Stimulated activated CD8-positive, alpha-beta memory T cell treated with anti-CD3 and anti-CD28 coated beads, Interleukin-7, amount 100 ng/mL, for 1 hour (primary cell): ENCODE measurements at places on chromosomes 6 and 20.

DNA sequence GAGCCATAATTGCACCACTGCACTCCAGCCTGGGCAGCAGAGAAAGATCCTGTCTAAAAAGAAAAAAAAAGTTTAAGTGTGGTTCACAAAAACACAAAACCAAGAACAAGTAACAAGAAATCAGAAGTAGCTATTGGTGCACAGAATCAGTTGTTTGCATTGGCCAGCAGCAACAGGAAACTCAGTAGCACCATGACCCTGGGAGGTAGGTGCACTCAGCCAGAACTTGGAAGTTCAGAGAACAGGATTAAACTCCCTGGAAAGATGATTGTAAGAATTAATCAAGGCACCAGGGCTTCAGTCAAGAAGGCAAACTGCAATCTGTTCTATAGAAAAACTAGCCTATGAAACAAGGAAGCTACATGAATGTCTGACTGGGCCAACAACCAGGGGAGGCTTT, 267.9 kb downstream of the COL12A1 start:
- DNase-seq: no peak

GRCh38 chr6:156773476-156773875, 3.7 kb upstream of the ARID1B start:
- no peak for DNase-seq

DNA sequence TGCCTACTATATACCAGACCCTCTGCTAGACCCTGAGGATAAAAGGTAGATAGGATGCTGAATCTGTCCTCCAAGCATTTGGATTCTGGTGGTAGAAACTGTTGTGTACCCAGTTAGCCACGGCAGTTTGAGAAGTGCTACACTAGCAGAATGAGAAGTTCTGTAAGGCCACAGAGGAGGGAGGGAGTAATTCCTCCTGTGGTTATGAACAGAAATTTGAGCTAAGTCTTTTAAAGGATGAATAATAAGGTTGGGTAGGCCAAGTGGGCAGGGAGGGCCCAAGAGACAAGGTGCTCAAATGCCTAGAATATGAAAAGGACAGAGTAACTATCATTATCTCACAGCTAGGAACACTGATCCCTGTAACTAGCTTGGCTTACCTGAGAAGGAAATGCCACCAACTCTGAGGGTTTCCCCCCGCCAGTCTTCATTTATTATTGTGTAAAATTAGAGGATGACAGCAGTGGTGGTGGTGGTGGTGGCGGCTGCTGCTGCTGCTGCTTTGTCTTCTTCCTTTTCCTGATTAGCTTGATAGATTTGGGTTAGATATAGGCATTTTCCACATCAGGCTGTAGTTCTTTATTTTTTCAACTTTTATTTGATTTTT, 243.3 kb downstream of the PRL start:
- DNase-seq: no peak

DNA sequence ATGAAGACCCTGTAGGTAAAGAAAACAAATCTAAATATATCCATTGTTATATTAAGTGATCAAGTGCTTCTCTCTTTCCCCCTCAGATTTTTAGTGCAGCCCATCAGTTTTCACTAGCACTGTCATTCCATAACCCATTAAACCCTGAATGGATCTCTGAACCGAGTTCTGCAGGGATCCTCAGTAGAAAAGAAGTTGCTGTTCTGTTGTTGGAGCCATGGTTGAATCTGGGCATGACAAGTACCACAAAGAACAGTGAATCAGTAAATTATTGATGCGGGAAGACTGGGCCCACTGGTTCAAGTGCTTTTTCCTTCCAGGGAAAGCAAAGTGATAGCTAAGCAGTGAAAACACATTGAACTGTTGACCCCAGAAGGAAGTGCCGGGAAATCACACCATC, 60.4 kb downstream of the LAMP5 start:
- no peak for DNase-seq
